ENCODE measurements at places on chromosomes 12 and 14. TPM values are rescaled to one million over a fixed set of nuclear protein-coding genes. Genes with fewer than 3 reads are reported as not detected.

The IL23A gene
- 1.1 TPM for total RNA-seq

The ZBTB39 gene
- 4.9 TPM for total RNA-seq

The SLC22A17 gene
- total RNA-seq = 34.9 TPM

The DBX2 gene
- total RNA-seq = not detected

The ABCD4 gene
- total RNA-seq = 28.5 TPM

Measured in mesangial cell (primary cell).